ENCODE measurements at places on chromosomes 7 and 10.

GRCh38 chr10:61024856-61025201 is 80.8 kb upstream of the RHOBTB1 start:
- no peak for DNase-seq

DNA sequence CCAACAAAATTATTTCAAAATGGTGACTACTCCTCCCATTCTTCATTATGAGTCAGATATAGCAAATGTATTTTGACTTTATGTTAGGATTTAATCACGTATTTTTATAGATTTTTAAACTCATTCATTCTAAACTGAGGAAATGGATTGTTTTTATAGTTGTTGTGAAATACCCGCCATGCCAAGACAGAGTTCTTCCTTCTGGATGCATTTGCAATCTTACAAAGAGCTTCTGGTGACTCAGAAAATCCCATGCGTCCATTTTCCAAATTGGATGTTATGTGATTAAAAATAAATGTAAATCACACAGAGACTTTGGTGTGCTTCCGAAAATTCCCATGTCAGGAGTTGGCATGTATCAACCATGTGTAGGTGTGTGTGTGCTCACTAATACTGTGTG is 179.3 kb downstream of the TRIL start:
- no peak for DNase-seq

- DNase-seq: no peak
These were observed 375.2 kb downstream of the RPS24 start for GRCh38 chr10:78408671-78409472.

GRCh38 chr10:118501637-118502440 is 93.6 kb downstream of the PRLHR start:
- no peak for DNase-seq

GRCh38 chr10:77686096-77686495 is 48.5 kb upstream of the KCNMA1 start:
- DNase-seq: no peak

GRCh38 chr10:14362104-14362503 is 31.4 kb upstream of the FRMD4A start:
- no peak for DNase-seq
